ENCODE measurements at places on chromosomes 16 and 17. TPM values are rescaled to one million over a fixed set of nuclear protein-coding genes. Genes with fewer than 3 reads are reported as not detected.
A peak's percentile ranks its signal among the peaks of the same experiment; 100 is the strongest.

DNA sequence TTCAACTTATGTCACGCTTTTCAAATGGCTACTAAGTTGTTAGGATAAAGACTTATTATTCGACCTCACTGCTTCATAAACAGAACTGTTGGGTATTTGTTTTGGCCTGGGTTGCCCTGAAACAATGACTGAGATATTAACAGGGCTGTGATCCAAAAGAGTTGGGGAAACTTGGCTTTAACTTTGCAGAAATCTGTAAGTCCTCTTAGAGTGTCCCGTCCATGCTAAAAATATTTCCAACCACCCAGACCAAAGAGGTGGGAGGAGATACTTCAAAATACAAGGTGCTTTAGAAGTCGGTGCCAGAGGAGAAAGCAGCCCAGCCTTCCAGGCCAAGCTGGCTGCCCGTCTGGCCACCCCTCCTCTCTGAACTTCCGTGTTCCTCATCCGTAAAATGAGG lies 16.1 kb upstream of the SPATA32 start:
- no peak for DNase-seq

DNA sequence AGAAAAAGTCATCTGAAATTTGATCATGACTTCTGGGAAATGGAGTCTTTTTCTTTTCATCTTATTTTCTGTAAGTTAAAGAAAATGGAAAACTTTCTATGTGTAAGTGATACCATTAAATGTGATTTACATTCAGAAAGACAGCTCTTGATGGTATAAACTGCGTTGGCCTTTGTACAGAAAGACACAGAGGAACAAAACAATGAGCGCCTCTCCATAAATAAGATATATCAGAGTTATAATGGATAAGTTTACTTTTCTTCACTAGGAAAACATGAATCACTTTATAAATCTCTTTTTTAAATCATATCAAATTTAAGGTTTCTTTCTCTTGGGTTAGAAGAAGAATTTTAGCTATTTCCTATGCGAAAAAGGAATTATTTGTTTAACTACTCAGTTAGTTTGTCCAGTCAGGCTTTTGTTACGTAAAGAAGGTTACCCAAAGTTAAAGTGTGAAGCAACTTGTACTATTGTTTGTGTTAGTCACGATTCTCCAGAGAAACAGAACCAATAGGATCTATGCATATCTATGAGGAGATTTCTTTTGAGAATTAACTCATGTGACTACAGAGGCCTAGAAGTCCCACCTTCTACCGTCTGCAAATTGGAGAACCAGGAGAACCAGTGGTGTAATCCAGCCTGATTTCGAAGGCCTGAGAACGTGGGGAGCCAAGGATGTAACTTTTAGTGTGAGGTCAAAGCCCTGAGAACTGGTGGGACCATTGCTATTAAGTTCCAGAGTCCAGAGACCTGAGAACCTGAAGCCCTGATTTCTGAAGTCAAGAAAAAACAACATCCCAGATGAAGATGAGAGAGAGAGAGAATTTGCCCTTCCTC lies 295.4 kb upstream of the KCNJ16 start:
- DNase-seq = no peak

DNA sequence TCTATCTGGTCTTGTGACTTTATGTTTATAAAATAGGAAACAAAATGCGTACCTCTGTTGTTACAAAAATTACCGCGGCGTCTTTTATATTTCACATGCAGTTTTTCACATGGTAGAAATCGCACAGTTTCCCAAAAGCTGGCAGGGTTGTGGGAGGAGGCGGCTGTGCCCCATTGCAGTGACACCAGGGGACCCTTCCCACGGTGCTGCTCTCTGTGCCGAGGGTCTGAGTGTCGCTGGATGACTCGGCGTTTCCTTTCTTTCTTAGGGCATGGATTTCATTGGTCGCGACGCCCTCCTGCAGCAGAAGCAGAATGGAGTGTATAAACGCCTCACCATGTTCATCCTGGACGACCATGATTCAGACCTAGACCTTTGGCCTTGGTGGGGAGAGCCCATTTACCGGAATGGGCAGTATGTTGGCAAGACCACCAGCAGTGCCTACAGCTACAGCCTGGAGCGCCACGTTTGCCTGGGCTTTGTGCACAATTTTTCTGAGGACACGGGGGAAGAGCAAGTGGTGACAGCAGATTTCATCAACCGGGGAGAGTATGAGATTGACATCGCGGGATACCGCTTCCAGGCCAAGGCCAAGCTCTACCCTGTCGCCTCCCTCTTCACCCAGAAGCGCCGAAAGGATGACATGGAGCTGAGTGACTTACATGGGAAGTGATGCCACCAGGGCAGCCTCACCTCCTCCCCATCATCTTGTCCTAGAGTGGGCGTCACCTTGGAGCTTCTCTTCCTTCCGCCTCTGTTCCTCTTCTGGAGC lies 17.2 kb upstream of the CLEC18C start:
- no peak for DNase-seq

GRCh38 chr17:19003543-19004420 lies 782 bp downstream of the FAM83G start:
- no peak for DNase-seq

GRCh38 chr17:14745541-14745940 lies 444.7 kb downstream of the HS3ST3B1 start:
- DNase-seq = no peak

DNA sequence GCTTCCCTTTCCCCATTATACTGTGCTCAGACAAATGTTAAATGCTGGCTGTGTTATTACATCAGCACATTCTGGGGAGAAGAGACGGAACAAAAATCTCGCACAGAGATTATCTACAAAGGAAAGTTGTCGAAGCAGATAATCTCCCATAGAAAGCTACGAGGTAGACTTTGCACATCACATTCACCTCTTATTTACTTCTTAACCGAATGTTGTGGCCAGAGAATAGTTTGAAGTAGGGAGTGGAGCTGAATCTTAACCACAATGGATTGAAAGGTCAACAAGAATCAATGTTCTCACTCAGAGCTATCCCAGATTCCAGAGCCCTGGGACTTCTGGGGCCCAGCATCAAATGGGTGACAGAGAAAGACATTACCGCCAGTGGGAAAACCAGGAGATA lies 28.4 kb upstream of the LONP2 start:
- DNase-seq = no peak

- DNase-seq = peak; percentile 96
Observed at GRCh38 chr17:67421869-67422273, 44.8 kb downstream of the PITPNC1 start.

DNA sequence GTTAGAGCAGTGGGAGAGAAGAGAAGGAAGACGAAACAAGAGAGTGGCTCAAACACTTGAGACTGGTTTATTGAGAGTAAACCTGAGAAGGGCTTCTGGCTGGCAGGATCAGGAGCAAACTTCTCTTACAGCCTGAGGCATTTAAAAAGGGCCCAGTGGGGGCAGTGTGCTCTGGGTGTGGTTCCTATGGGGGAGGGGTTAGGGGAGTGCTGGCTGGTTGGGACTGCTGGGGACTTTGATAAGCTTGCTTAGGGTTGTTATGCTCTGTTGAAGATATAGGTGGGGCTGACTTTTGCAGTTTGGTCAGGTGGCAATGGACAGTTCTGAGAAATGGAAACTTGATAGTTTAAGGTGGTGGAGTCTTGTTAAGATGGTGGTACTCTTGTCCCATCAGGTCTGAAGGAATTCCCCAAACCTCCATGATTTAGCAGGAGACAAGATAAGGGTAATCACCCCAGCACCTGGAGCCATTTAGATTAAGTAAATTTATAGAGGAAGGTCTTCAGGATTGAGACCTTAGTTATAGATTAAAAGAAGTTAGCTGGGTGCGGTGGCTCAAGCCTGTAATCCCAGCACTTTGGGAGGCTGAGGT lies 79.3 kb downstream of the EMP2 start:
- no peak for DNase-seq

- no peak for DNase-seq
Observed at GRCh38 chr17:74544991-74545842, 698 bp downstream of the CD300C start.

- DNase-seq = no peak
Observed at GRCh38 chr16:54462771-54463170, 176.2 kb upstream of the IRX3 start.

GRCh38 chr17:48003417-48004151 lies 32.7 kb downstream of the CDK5RAP3 start:
- DNase-seq = no peak

DNA sequence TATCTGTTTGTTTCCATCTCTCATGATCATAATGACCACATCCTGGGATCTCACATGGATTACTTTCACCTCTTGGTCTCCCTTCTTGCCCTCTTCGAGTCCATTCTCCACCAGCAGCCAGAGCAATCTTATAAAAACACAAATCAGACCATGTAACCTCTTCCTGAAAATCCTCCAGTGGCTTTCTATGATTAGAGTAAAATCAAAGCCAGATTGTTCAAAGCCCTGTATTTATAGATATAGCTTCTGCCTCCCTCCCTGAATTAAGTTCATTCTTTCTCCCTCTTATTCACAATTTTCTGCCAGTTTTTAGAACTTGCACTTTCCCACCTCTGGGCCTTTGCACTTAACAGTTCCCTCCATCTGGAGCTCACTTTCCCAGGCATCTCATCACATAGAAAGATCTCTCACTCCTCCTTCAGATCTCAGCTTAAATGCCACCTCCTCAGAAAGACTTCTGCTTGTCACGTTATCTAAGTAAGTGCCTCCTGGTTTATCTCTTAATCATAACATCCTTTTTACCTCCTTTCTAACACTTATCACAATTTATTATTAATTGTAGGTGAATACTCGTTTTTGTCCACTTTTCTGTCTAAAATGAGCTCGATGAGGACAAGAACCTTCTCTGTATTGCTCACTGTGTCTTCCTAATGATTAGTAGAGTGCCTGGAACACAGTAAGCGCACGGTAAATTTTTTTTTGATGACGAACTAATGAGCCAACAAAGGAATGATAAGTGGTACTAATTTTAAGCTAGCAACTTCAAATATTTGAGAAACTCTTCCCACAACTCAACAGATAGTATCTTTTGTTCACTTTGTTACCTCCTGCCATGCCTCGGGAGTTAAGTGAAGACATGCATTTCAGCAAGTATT lies 80.5 kb downstream of the CYB561 start:
- no peak for DNase-seq

- DNase-seq = no peak
Observed at GRCh38 chr17:57256708-57257112, 387 bp downstream of the MSI2 start.

- DNase-seq = no peak
Observed at GRCh38 chr17:16446338-16446983, 31.1 kb downstream of the TRPV2 start.

DNA sequence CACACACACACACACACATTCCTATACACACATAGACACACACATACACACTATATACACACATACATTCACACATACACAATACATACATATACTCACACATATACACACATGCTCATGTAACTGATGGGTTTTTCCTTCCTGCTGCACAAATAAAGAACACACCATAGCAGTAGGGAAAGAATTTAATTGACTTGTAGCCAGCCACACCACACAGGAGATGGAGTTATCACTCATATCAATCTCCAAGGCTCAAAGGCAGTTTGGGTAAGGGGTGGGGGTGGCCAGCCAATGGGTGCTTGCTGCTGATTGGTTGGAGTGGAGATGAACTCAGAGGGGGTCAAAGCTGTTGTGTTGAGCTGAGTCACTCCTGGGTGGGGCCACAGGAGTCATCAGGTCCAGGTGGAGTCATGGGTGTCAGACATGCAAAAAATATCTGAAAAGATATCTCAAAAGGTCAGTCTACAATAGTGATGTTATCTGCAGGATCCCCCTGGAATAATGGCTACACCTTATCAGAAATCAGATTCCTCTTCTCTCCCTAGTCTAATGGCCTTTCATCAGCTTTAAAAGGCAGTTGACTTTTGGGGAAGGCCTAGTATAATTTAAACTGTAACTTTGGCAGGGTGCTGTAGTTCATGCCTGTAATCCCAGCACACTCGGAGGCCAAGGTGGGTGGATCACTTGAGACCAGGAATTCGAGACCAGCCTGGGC lies 46.1 kb downstream of the WSB1 start:
- no peak for DNase-seq

DNA sequence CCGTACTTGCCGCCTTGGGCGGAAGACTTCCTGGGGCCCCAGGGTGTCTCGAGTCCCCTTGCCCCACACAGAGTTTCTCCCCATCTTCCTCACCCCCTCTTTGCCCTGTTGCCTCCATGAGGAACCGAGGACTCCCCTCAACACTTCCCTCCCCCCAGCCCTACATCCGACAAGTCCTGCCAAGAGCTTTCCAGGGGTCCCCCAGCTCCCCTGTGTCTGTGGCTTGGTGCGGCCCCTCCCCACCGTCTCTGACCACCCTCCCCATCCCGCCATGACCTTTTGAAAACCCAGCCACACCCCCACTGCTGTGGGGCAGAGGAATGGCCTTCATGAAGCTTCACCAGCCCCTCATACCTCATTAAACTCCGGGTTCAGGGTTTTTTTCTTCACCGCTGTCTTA lies 11.4 kb downstream of the SCGB1C2 start:
- DNase-seq = no peak

The MYADML2 gene
- total RNA-seq = not detected

The NOG gene
- 9.2 TPM for total RNA-seq

The FLII gene
- total RNA-seq = 207 TPM

The G6PC1 gene
- 0.08 TPM for total RNA-seq

The SRCIN1 gene
- 12.8 TPM for total RNA-seq

The BRIP1 gene
- total RNA-seq = 9.4 TPM

The KRTAP3-2 gene
- total RNA-seq = not detected

The TNRC6C gene
- 10.1 TPM for total RNA-seq

The SDK2 gene
- total RNA-seq = 0.41 TPM

Data from Panc1 (cell line).